Fibroblast of skin of right biceps (primary cell): ENCODE measurements at places on chromosomes 3 and 15.

GRCh38 chr3:70985572-70985971 lies 598.0 kb downstream of the FOXP1 start:
- no peak for DNase-seq

DNA sequence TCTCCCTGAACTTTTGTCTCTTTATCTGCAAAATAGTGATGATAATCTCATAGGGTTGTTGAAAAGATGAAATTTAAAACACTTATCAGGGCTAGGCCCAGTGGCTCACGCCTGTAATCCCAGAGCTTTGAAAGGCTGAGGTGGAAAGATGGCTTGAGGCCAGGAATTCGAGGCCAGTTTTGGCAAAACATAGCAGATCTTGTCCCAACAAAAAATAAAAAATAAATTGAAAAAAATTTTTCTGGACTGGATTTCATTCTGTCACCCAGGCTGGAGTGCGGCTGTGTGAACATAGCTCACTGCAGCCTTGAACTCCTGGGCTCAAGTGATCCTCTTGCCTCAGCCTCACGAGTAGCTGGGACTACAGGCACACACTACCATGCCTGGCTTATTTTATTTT lies 29.6 kb downstream of the LMLN start:
- no peak for DNase-seq

DNA sequence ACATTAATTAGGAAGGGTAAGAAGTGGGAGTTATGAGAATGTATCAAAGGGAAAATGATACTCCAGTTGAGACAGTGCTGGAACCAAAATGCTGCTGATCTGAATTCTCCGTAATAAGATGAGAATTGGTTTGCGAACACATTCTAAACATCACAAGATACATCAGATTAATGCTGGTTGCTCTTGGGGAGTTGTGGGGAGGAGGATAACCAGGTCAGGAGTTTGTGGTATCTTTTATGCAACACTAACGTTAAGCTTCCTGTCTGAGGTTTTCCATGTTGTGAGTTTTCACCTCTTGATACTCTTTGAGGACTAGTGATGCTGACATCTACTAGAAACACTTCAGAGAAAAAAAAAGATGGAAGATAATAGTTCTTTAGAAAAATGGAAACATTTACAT lies 47.2 kb downstream of the PPARG start:
- no peak for DNase-seq

GRCh38 chr3:194166682-194167479 lies 30.9 kb downstream of the HES1 start:
- DNase-seq: peak; percentile 38

- no peak for DNase-seq
These were observed 44.6 kb downstream of the GASK1A start for GRCh38 chr3:43023746-43024145.

DNA sequence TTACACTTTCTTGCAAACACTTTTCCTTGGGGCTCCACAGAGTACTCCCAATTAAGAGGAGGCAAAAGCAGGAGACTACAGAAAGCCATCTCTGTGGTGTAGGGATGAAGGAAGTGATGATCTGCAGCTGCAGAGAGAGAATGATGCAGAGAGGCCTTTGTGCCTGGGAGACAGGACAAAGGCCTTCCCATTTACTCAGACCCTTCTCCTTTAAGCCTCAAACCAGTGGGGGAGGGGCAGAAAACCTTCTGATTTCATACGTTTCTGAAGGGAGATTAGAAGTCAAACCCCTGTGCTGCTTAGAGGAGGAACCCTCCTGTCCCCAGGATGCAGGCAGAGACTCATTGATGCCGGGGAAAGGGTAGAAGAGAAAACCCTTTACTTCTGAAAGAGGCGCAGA lies 130.8 kb downstream of the NEO1 start:
- DNase-seq: no peak

- DNase-seq: no peak
These were observed 87.4 kb upstream of the C15orf39 start for GRCh38 chr15:75114327-75114726.

- peak; percentile 64 for DNase-seq
These were observed 1.1 kb downstream of the DIPK2A start for GRCh38 chr3:143972505-143973258.

- DNase-seq: no peak
These were observed 40.0 kb upstream of the SAMMSON start for GRCh38 chr3:69959581-69959980.

DNA sequence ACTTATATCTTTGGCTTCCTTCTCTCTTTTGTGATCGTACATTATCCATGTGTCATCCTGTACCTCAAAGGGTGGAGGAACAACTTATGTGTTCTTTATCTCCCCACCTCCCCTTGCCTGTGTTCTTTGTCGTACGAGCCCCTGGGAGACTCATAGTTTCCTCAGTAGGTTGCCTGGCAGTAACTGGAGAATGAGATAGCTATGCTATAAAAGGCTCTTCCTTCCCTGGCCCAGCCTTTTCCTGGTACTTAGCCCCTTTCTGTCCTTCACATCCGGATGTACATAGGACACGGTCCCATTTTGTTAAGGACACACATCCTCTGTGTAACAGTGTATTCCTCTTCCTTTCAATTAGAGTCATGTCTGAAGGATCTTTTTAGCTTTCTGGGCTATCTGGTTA lies 32.1 kb downstream of the PLCL2 start:
- peak; percentile 43 for DNase-seq

GRCh38 chr3:191962324-191962723 lies 501.4 kb downstream of the PYDC2 start:
- no peak for DNase-seq

- peak; percentile 76 for DNase-seq
These were observed 406.2 kb downstream of the RBMS3 start for GRCh38 chr3:29686889-29687592.

DNA sequence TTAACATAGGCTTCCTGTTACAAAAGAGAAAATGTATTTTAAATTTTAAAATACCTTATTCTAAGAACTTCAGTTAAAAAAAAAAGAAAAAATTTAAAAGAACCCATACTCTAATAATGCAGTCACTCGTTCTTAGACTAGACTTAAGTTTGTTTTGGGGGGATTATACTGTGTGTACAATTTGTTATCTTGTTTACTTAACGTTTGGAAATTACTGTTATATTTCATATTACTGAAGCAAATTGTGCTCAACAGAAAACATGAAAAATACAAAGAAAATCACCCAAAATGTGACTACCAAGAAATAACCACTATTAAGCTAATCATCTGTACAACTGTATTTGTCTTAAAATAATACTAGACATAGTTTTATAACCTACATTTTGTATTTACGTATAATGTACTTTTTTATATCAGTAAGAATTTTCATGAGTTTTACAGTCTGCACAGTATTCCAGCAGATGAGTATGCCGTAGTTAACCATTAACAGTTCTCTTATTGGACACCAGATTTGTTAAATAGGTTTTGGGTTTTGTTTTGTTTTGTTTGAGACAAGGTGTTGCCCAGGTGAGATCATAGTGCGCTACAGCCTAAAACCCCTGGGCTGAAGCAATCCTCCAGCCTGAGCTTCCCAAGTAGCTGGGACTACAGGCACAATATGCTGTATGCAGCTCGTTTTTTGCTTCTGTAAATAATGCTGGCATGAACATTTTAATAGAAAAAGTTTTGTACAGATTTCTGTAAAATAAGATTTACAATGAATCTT lies 88.8 kb upstream of the CHD2 start:
- DNase-seq: no peak

GRCh38 chr3:160126051-160126450 lies 99.2 kb upstream of the C3orf80 start:
- DNase-seq: no peak

DNA sequence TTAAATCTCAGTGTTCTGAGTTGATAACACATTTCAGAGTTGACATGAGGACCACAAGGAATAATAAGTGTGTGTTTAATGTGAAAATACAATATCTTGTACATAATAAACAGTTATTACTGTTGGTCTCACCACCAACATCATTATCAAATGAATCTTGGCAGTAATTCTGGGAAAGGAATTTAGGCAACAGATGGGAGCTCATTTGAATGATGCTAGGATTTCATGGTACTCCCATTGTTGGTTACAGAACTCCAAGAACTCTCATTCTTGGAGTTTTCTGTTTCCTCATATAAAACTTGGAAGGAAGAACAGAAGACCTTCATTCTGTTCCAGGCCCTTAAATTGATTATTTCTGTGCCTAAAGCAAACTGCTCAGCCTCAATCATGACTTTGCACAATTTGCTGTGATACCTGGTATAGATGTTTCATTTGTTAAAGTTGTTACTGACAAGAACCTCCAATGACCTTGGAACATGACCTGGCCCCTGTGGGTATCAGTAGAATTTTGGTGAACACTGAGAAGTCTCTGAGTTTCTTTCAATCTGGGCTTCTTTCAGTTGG lies 385.8 kb downstream of the LPP start:
- no peak for DNase-seq

GRCh38 chr3:148998297-148998696 lies 7.0 kb downstream of the GYG1 start:
- no peak for DNase-seq

GRCh38 chr15:74207652-74208440 lies 5.3 kb upstream of the STRA6 start:
- no peak for DNase-seq
